ENCODE measurements at places on chromosomes 5 and 9.

- DNase-seq, result no peak
These were observed 310.0 kb downstream of the GLIS3 start for GRCh38 chr9:3989915-3990314.

- DNase-seq, result no peak
These were observed 15.2 kb downstream of the HTR4 start for GRCh38 chr5:148639081-148639480.

DNA sequence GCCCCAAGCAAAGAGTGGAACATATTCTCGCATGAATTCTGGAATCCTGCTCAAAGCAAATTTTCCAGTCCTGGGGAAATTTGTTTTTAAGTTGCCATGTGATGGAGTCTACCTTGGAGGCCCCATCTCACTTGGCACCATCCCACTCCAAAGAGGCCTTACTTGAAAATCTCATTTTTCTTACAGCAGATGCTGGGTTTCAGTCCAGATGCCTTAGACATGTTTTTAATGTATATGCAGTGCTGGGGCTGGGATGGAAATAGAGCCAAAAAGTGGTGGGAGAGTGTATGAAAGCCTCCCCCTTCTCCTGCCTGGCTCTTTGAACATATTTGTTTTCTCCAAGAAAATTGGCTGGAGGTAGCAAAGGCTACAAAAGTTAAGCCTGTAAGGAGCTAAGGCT, 493.7 kb downstream of the ENC1 start:
- no peak for DNase-seq

- peak; percentile 68 for DNase-seq
These were observed 21.8 kb upstream of the PPP2CA start for GRCh38 chr5:134247428-134248224.

GRCh38 chr9:94906181-94906580, 179.7 kb downstream of the AOPEP start:
- no peak for DNase-seq

GRCh38 chr9:17927616-17928015, 348.8 kb downstream of the SH3GL2 start:
- DNase-seq, result no peak

GRCh38 chr5:122902263-122902662, 56.9 kb downstream of the SNX24 start:
- no peak for DNase-seq

Data from AG09309 (cell line).